Chondrocyte (in vitro differentiated cells): ENCODE measurements at places on chromosomes 3 and 15. TPM values are rescaled to one million over a fixed set of nuclear protein-coding genes. Genes with fewer than 3 reads are reported as not detected.

IGSF10 gene
- total RNA-seq, result 0.10 to 0.39 TPM (median 0.10 TPM) in 3 replicates

DNA sequence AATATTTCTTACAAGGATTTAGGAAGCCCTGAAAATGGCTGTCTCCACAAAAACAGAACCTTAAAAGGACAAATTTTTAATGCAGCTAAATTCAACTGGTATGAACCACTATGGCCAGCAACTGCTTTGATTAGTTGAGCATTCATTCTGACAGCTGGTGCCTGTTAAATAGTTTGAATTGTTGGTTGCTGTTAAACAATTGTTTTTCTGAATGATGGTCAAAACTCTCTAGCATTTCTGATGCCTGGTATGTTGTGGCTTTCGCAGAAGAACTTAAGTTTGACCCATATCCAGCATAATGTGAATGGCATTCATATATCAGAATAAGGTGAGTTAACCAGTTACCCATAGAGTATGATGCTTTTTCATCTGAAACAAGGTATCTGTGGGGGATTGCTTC, 138.4 kb downstream of the MEIS2 start:
- no peaks in the 10 kb centered on the region for H3K27me3 ChIP-seq
- no peaks in the 10 kb centered on the region for H3K36me3 ChIP-seq
- DNase-seq, result no peak
- H3K4me3 ChIP-seq, result no peak overlapping the region
- no peak overlapping the region for H3K27ac ChIP-seq

DNA sequence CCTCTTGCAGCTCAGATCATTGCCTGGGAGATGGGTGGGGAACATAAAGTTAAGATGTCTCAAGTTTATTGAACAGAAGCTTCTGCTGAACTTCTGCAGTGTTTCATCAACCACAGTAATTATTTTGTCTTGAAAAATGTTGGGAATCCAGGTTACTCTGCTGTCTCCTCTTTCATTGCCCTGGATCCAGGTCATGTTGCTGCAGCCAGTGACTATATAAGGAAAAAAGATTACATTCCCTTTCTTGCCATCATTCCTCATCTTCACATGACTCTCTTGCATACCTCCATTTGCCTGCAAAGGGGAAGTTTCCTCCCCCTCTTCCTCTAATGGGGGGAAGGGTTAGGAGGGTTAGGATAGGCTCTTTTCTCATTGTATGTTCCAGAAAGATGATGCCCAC, 15.1 kb downstream of the GMNC start:
- no peak for DNase-seq
- H3K36me3 ChIP-seq, result no peaks in the 10 kb centered on the region
- H3K27ac ChIP-seq, result no peak overlapping the region

- DNase-seq, result no peak
- H3K27ac ChIP-seq, result no peak overlapping the region
- peaks cover 18% of the 10 kb centered on the region for H3K27me3 ChIP-seq
- H3K4me3 ChIP-seq, result peak overlapping the region; percentile 26
- H3K4me1 ChIP-seq, result peaks cover 9% of the 10 kb centered on the region
- no peaks in the 10 kb centered on the region for H3K36me3 ChIP-seq
Measured at GRCh38 chr3:56989169-56989976, 71.1 kb upstream of the SPATA12 start.

- no peaks in the 10 kb centered on the region for H3K36me3 ChIP-seq
- no peak overlapping the region for H3K4me3 ChIP-seq
- no peak overlapping the region for H3K27ac ChIP-seq
- H3K27me3 ChIP-seq, result no peaks in the 10 kb centered on the region
Measured at GRCh38 chr3:158539414-158540014, 31.5 kb upstream of the MLF1 start.

DNA sequence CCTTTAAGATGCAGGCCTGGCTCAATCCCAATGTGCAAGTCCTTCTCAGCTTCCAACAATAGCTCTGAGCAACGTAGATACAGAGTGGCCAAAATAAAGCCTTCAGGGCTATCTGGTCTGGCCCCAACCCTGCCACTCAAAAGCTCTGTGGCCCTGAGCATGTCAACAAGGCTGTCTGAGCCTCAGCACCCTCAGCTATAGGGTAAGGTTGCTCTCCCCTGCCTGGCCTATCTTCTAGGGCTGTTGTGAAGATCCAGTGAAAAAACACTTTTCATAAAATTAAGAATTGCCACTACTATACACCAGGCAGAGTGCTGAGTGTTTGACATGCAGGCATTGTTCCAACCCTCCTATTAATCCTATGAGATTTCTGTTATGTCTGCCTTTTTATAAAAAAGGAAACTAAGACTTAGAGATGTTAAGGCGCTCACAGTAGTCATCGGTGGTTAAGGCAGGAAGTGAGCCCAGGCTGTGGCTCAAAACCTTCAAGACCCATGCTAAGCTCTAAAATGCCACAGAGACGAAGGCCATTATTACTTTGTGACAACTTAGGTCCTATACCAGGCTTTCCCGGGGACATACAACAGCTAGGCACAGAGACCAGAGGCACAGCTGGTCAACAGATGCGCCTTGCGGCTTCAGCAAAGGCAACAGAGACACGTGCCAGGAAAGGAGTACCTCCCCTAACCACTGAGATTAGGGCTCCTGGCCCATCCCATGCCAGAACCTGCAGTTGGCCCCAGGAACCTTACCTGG, 5.1 kb downstream of the POLG start:
- H3K36me3 ChIP-seq, result peaks cover 45% of the 10 kb centered on the region
- H3K27me3 ChIP-seq, result no peaks in the 10 kb centered on the region
- no peak overlapping the region for H3K27ac ChIP-seq
- peaks cover 34% of the 10 kb centered on the region for H3K4me1 ChIP-seq

GRCh38 chr3:172102883-172103310, 63.5 kb downstream of the FNDC3B start:
- no peak for DNase-seq
- no peaks in the 10 kb centered on the region for H3K27me3 ChIP-seq
- peak overlapping the region; percentile 95 for H3K27ac ChIP-seq
- peaks cover 5% of the 10 kb centered on the region for H3K36me3 ChIP-seq

- H3K27ac ChIP-seq, result no peak overlapping the region
- DNase-seq, result peak; percentile 54
- no peaks in the 10 kb centered on the region for H3K4me1 ChIP-seq
- H3K4me3 ChIP-seq, result no peak overlapping the region
- H3K27me3 ChIP-seq, result peaks cover 28% of the 10 kb centered on the region
- H3K36me3 ChIP-seq, result no peaks in the 10 kb centered on the region
Measured at GRCh38 chr3:10413041-10413440, 92.1 kb upstream of the SEC13 start.

GRCh38 chr3:134279466-134279865, 28.8 kb upstream of the RYK start:
- peak overlapping the region; percentile 66 for H3K27ac ChIP-seq
- no peak overlapping the region for H3K4me3 ChIP-seq
- H3K36me3 ChIP-seq, result no peaks in the 10 kb centered on the region
- no peak for DNase-seq
- peaks cover 30% of the 10 kb centered on the region for H3K4me1 ChIP-seq

GRCh38 chr15:56944485-56944884, 26.0 kb downstream of the TCF12 start:
- no peak overlapping the region for H3K27ac ChIP-seq
- no peak overlapping the region for H3K4me3 ChIP-seq
- no peaks in the 10 kb centered on the region for H3K27me3 ChIP-seq
- no peak for DNase-seq
- peaks cover 5% of the 10 kb centered on the region for H3K36me3 ChIP-seq

DNA sequence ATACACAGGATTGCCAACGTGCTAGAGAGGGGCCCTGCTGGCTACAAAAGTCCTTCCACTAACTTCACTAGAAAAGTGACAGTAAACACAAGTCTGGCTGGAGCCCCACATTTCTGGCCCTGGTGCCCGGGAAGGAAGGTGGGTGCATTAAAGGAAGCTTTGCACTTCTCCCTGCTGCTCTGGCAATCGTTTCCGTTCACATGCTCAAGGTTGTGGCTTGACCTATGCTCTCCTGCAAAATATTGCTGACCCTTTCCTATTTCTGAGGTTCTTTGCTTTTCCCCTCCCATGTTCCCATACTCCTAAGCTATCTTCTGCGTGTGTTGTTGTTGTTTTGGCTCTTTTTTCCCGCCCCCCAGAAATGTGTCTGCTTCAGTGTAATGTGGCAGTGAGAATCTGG, 9.1 kb upstream of the CCR3 start:
- no peak overlapping the region for H3K4me3 ChIP-seq
- H3K27ac ChIP-seq, result no peak overlapping the region
- no peaks in the 10 kb centered on the region for H3K36me3 ChIP-seq
- H3K4me1 ChIP-seq, result no peaks in the 10 kb centered on the region
- DNase-seq, result no peak
- H3K27me3 ChIP-seq, result peaks cover 48% of the 10 kb centered on the region

- DNase-seq, result no peak
- H3K4me1 ChIP-seq, result peaks cover 43% of the 10 kb centered on the region
- no peaks in the 10 kb centered on the region for H3K27me3 ChIP-seq
- no peaks in the 10 kb centered on the region for H3K36me3 ChIP-seq
- no peak overlapping the region for H3K4me3 ChIP-seq
- H3K27ac ChIP-seq, result peak overlapping the region; percentile 74
Measured at GRCh38 chr3:114552527-114552812, 258.6 kb downstream of the TIGIT start.

DNA sequence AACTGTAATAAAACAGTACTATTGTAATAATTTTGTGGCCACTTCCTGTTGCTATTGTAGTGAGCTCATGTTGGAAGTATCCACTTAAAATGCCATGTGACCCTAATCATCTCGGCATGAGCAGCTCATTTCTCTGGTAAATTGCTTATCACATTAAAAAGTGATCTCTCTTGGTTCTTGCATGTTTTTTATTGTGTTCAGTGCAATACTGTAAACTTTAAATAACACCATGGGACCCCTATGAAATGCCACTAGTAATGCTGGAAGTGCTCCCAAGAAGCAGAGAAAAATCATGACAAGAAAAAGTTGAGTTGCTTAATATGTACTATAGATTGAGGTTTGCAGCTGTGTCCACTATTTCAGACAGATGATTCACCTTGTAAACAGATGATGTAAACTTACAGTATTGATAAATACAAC, 45.6 kb downstream of the NMD3 start:
- peaks cover 36% of the 10 kb centered on the region for H3K4me1 ChIP-seq
- DNase-seq, result no peak
- H3K27ac ChIP-seq, result peak overlapping the region; percentile 58
- peaks cover 22% of the 10 kb centered on the region for H3K36me3 ChIP-seq
- no peaks in the 10 kb centered on the region for H3K27me3 ChIP-seq

GRCh38 chr15:89772932-89773583, 3.1 kb upstream of the MESP2 start:
- H3K4me3 ChIP-seq, result no peak overlapping the region
- peaks cover 1% of the 10 kb centered on the region for H3K36me3 ChIP-seq
- no peaks in the 10 kb centered on the region for H3K27me3 ChIP-seq

DNA sequence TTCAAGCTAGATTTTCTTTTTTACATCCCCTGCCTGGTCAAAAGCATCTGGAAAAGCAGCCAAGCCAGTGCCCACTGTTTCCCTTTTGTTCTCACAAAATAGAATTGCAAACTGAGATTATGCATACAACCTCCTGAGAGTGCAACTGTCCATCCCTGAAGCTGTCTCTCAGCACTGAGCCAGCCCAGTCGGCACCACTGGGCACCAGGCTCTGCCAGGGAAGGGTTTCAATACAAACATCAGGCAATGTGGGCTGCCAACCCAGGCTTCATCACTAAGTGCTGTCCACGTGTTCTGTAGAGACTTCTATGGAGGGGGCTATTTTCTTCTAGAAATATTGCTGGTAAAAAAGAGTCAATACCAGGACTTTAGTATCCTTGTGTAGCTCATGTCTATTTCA, 356.3 kb upstream of the TBL1XR1 start:
- H3K4me3 ChIP-seq, result no peak overlapping the region
- peaks cover 24% of the 10 kb centered on the region for H3K4me1 ChIP-seq
- H3K27ac ChIP-seq, result no peak overlapping the region
- H3K36me3 ChIP-seq, result peaks cover 1% of the 10 kb centered on the region
